PC-3 (cell line): ENCODE measurements at places on chromosomes 4 and X. TPM values are rescaled to one million over a fixed set of nuclear protein-coding genes. Genes with fewer than 3 reads are reported as not detected.

Gene UGT2B15
- not detected in 2 replicates for total RNA-seq

Gene PDZD4
- 0.26 and 0.63 TPM in 2 replicates for total RNA-seq

Gene MBNL3
- total RNA-seq = 4.4 and 9.7 TPM in 2 replicates

Gene DKK2
- total RNA-seq = not detected in 2 replicates

Gene TLR2
- total RNA-seq = 7.1 and 8.7 TPM in 2 replicates

Gene AFM
- not detected in 2 replicates for total RNA-seq

Gene VCX2
- not detected in 2 replicates for total RNA-seq

DNA sequence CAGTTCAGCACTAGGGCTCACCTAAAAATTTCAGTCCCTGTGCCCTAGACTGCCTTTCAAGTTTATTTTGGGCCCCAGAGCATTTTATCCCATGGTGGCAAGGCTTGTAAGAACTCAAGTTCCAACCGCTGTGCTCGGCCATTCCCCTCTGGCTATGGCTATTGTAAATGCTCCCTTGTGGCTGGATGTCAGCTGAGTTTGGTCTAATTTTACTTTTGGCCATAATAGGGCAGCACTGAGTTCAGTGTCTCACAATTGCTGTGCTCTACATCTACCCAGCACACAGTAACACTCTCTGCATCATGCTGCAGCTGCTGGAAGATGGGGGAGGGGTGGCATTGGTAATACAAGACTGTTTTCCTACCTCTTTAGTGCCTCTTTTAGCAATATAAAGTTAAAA is 210.8 kb upstream of the IRS4 start:
- no peak for DNase-seq

- peak; percentile 73 for DNase-seq
Measured at GRCh38 chrX:16023790-16024734, 99.3 kb upstream of the GRPR start.

DNA sequence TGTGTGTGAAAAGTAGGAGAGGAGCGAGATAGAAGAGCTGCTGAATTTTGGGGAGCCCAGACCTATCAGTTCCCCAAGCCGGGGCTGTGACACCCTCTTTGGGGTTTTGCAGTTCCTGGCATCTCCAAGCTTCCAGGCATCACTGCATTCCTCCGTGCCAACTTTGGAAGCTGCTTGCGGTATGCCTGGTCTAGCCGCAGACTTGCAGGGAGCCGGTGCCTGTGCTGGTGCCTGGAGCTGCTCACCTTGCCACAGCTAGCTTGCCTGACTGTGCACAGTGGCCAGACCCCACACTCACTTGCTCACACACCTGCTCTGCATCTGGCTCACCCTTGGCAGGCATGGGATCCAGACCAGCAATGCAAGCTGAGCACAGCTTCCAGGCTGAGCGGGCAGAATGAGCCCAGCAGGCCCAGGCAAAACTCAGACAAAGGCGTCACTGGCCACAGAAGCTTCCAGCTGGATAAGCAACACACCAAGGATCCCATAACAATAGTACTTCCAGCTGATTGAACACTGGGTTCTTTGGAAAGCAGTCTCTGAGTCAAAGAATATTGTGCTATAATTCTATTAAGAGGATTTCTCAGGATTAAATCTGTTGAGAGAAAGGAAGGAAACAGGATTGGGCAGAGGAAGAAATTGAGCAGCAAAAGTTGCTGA is 390.9 kb downstream of the TEX13C start:
- no peak for DNase-seq

- DNase-seq = no peak
Measured at GRCh38 chr4:127809173-127809800, 27.2 kb downstream of the HSPA4L start.

GRCh38 chr4:112199041-112199440 is 32.5 kb upstream of the AP1AR start:
- peak; percentile 23 for DNase-seq

- no peak for DNase-seq
Measured at GRCh38 chrX:124504111-124504983, 158.0 kb downstream of the SH2D1A start.

DNA sequence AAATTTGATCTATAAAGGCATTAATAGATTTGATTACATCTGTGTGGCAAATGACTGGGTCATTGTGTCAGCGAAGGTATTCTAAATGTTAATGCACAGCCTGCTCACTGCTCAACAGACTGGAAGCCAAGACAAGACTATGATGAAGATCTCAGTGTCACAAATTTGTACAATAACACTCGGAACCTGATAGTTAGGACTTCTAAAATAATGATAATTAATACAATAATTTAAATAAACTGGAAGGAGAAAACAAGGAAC is 217.4 kb downstream of the CENPC start:
- no peak for DNase-seq

GRCh38 chr4:98568941-98569663 is 89.3 kb downstream of the TSPAN5 start:
- DNase-seq = no peak

GRCh38 chrX:352582-353314 is 34.0 kb downstream of the PPP2R3B start:
- DNase-seq = no peak

DNA sequence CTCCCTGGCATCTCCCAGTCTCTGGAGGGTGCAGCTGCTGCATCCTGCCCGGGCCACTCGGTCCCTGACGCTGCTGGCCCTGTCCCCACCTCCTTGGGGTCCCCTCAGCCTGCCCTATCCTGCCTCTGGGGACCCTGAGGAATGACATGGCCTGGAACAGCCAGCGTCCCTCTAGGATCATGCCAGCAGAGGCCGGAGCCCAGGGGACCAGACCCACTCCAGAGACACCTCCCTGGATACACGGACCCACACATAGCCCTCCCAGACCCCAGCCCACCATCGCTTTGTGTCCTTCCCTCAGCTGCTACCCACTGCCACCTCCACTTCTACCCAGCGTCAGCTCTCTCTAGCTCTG is 35.5 kb downstream of the CPLX1 start:
- no peak for DNase-seq

DNA sequence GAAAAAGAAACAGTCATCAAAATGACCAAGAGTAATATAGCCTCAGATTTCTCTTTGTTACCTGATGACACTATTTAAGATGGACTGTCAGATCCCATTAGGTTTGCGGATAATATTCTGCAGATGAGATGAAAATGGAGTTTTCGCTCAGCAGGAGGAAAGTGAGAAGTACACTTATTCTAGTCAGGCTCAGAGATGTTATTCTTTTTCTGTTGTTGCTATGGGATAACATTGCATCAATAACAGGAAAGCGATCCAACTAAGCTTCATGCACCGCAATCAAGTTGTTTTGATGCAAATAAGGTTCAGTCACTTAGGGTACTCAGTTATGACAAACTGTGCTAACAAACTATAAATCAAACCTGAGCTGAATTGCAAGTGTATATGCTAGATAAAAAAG is 415.0 kb downstream of the CCSER1 start:
- DNase-seq = no peak

DNA sequence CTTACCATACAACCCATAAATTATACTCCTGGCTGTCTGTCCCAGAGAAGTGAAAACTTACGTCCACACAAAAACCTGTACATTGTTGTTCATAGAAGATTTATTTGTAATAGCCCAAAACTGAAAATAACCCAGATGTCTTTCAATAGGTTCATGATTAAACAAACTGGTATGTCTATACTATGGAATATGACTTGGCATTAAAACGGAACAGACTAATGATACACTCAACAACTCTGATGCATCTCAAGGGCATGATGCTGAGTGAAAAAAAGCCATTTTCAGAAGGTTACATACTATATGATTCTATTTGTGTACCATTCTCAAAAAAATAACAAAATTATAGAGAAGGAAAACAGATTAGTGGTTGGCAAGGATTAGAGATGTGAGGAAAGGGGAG is 11.6 kb upstream of the MND1 start:
- no peak for DNase-seq

DNA sequence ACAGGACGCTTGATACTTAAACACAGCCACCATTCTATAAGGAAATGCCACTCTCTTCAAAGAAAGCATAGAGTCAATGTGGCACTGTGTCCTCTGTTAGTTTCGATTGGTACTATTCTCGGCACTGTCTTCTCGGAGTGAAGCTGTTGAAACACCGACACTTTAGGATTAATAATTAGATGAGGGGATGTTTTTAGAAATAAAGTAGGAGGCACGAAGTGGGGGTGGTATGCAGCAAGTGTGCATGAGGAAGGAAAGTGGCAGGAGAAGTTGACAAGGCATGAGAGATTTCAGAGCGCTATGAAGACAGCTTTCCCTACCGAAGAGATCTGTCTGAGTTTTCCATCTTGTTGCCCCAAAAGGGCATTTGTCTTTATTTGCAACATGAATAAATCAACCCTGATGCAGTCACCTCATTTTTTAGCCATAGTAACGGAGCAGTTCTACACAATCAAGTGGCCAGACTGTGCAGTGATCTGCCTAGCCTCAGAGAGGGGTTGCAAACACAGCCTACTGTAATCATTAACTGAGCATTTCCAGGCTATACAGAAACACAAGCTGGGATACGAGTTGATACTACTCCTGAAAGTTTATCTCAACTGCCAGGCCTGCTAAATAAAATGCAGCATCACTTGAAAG is 8.3 kb downstream of the GPRIN3 start:
- no peak for DNase-seq

DNA sequence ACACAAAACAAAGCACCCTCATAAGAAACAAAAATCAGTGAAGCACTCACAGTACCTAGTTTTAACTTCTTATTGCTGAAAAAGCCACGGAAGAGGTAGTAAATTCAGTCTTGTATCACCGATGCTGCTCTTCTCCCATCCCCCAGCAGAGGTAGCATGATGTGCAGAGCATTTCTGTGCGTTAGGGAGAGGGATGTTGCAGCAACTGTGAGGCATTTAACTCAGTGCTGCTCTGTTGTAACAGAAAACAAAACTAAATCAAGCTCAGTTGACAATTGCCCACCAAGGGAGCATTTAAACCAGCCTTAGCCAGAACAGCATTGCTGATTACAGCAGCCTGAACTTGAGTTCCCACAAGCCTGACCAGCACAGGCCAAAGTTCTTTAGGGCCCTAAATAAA is 1279.7 kb upstream of the ADGRL3 start:
- DNase-seq = no peak

DNA sequence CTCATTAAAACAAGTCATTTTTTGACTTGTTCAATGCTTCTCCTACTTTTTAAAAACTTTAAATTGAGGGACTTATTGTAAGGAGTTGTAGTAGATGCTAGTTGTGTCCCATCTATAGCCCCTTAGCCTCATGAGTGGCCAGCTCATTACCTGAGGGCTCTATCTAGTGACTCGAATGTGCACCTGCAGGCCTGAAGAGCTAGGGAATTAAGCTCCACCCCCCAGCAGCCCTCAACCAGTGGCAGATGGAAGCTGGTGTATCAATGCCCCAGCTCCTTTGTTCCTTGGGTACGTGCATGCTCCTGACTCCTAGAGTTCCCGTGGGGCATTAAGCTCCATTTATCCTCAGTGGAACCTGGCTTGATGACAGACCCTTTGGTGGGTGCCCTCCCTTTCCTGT is 146.7 kb upstream of the FAM9B start:
- DNase-seq = no peak

DNA sequence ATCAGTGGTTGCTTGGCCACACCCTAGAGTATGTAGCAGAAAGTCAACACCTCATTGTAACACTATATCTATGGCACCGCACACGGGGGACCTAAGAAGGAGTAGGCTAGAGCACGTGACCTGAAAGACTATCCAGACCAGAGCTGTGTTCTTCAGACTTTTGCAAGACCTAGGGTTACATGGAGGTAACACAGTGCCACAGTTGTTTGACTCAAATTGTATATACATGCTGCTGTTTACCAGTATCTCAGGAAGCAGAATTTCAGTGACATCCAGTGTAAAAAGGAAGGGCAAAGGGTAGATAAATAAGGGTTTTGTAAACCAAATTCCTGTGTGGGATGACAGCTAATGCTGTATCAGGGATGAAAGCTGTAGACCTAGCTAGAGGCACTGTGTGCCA is 30.2 kb downstream of the PNMA6A start:
- peak; percentile 4 for DNase-seq

DNA sequence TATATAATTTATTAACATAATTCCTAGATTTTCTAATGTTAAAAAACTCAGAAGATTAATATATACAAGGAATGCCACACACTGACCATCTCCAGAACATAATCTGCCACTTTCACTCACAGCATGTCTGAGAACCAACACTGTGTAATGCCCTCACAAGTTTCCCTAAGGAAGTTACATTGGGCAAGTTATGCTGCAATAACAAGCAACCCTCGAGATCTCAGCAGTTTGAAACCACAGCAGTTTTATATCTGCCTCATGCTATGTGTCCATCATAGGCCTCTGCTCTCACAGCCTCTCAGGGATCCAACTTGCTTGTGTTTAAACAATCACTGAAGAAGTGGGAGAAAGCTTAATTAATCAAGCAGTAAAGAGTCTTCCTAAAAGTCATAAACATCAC is 250.0 kb upstream of the SLC7A11 start:
- DNase-seq = no peak

GRCh38 chr4:56654238-56654632 is 26.9 kb downstream of the HOPX start:
- peak; percentile 31 for DNase-seq

DNA sequence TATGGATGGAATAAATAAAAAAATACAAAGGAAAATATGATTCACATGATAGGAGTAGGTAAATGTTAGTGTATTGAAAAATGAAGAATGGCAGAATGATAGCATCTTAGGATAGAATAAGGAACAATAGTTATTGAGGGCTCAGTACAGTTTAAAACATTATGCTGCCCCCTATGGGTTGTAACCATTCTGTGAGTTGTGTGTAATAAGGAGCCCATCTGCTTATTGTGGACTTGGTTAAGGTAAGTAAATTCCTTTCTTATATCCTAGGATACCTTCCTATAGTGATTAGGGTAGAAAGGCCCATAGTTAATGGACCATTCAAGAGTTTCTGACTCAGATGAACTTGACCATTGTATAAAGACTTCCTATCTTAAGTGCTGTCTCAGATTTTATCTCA is 195.8 kb downstream of the PDHA2 start:
- peak; percentile 33 for DNase-seq

DNA sequence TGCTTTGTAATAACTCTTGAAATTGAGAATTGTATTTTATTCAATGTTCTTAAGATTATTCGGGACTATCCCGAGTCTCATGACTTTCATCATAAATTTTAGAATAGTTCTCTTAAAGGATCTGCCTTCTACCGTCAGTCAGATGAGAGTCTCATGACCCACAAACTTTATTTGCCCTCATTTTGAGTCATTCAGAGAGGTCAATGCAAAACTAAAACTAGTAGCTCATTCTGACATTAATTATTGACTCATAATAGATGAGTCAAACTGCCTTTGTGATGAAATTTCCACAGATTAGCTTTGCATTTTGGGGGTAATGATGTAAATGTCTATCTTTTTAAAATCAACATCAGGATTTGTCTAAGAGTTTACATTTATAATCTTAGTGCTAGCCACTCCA is 1527.3 kb downstream of the TECRL start:
- peak; percentile 85 for DNase-seq

GRCh38 chr4:10212400-10212799 is 95.8 kb upstream of the WDR1 start:
- DNase-seq = no peak
